AG04449 (cell line): ENCODE measurements at places on chromosomes 11 and 22.

GRCh38 chr11:110571081-110571720 is 141.0 kb downstream of the ARHGAP20 start:
- DNase-seq, result no peak

DNA sequence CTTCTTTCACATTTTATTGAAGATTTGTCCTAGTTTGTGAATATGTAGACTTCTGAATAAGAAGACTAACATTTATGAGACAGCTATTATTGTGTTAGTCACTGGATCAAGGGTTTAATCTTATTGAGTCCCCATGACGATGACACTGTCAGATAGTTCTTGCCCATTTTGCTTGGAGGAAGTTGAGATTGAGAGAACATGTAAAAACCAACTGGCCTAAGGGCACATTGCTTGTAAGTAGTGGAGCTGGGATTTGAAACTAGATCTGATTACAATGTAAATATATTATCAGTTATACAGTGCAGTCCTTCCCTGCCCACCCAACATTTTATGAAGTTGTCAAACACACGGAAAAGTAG is 134.7 kb downstream of the HIPK3 start:
- no peak for DNase-seq

DNA sequence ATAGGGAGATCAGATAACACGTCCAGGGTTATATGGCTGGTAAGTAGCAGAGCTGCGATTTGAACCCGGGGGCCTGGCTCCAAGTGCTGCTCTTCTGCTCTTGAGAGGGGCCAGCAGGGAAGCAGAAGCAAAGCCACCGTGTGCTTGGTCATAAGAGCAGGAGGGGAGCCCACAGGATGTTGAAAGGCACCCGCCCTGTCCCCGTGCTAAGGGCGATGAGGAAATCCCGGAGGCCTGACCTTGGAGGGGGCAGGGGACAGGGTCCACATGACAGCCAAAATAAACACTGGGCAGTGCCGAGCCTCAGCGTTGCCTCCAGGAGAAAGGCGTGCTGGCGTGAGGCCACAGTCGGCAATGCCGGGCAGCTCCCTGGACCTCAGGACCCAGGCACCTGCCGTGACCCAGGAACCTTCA is 28.8 kb downstream of the TOM1 start:
- DNase-seq, result no peak

DNA sequence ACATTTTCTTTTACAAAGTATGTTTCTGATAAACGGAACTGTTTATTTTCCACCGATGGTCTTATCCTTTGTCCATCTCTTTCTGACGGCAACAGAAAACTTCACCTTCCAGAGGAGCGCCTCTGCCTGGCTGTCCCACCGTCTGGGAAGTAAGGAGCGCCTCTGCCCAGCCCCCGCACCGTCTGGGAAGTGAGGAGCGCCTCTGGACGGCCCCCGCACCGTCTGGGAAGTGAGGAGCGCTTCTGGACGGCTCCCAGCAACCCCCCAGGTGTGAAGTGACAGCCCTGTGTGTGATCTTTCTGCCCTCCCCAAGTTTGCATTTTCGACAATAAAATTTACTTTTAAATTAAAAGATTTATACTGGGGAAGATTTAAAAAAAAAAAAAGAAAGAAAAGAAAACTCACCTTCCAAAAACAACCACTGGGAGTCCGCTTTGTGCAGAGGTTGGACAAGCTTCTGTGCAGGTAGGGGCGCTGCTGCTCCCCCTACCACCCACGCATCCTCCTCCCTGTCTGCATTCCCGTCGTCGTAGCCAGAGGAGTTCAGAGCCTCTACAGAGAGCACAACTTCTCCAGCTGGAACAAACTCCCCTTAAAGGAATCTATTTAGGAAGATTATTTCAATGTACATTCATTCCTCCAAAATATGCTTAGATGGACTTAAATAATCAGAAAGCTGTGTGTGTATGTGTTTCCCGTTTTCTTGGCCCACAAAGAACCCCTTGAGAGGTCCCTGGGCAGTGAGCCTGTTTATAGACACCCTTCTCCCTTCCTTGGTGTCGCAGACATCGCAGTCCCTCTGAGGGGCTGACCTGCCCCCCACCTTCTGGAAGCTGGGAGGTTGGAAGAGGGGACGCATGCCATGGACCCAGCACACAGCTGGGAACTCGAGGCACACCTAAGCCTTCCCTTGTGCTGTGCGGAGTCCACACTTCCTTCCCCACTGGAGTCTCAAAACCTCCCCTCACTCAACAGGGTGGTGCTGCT is 849 bp upstream of the APOBEC3B start:
- no peak for DNase-seq

DNA sequence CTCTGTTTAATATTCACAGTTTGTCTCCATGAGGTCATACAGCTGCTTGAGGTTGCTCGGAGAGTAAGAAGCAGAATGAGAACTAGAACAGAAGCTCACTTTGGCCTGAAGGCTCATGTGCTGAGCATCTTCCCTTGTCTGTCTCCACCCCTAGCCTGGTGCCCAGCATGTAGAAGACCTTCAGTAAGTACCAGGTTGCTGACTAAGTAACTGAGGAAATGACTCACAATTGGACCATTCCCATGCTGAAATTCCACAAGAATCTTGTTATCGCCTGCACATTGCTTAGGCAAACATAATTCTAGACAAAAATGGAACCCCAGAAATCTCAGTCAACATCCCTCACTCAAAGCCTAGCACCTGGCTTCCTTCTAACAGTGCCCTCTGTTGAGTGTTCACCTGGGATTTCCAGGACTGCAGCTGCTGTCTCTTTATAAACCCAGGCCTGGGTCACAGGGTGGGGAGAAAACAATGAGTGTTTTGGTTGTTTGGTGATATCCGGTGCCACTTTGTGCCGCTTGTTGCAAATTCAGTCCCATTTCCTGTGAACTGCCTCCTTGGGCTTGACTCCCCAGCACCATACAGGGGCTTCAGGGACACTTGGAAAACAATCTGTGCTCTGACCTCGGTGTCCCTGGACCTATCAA is 406.8 kb downstream of the ETS1 start:
- peak; percentile 72 for DNase-seq

- DNase-seq, result no peak
Measured at GRCh38 chr22:49862496-49862776, 8.8 kb downstream of the ZBED4 start.

GRCh38 chr11:117882311-117882905 is 6.0 kb upstream of the FXYD6 start:
- DNase-seq, result no peak

DNA sequence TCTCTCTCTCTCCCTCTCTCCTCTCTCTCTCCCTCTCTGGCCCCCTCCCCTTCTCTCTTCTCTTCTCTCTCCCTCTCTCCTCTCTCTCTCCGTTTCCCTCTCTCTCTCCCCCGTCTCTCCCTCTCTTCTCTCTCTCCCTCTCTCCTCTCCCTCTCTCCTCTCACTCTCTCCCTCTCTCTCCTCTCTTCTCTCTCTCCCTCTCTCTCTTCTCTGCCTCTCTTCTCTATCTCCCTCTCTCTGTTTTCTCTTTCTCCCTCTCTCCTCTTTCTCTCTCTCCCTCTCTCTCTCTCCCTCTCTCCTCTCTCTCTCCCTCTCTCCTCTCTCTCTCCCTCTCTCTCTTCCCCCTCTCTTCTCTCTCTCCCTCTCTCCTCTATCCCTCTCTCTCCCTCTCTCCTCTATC is 98.3 kb upstream of the FGF3 start:
- no peak for DNase-seq

- no peak for DNase-seq
Measured at GRCh38 chr22:17920145-17920605, 104.2 kb downstream of the MICAL3 start.

DNA sequence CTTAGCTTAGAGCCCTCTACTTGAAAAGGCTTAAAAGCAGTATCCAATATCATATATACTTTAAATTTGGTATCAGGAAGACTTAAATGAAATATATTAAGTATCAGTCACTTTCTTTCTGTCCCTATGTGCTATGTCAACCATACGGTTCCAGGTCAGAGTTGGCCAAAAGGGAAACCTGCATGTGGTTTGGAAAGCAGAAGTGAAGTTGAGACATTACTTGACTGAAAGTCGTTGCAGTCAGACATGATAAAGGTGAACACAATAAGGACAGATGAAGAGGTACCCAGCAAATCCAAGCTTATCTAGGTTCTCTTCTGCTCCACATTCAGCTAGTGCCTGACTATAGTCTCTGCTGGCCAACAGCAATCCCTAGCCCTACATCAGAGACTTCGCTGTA is 336.8 kb downstream of the KCNA4 start:
- no peak for DNase-seq

DNA sequence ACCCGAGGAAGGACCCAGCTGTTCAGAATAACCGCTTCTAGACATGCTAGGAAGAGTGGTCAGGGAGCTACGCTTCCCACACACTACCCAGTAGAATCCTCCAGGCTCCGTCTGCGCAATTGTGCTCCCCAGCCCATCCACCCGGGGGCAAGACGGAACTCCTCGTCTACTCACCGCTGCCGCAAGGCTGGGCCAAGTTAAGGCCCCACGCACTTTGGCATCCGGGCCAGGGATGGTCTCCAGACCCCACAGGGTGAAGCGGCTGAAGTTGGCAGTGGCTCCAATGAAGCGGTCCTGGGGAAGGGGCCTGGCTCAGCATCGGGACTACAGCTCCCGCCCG is 757 bp downstream of the RNASEH2C start:
- DNase-seq, result no peak

DNA sequence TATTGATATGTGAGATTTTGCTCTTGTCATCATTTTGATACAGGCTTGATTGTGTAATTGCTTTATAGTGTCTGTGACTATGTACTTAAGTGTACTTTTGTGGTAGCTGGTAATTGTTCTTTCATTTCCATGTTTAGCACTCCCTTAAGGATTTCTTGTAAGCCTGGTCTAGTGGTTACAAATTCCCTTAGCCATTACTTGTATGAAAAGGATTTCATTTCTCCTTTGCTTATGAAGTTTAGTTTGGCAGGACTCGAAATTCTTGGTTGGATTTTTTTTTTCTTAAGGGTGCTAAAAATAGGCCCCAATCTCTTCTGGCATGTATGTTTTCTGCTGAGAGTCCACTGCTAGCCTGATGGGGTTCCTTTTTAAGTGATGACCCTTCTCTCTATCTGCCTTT is 346.8 kb downstream of the JRKL start:
- DNase-seq, result peak; percentile 23

GRCh38 chr22:40383905-40384304 is 13.5 kb downstream of the SGSM3 start:
- peak; percentile 36 for DNase-seq
